ENCODE measurements at places on chromosomes 1 and 21.

- no peak for DNase-seq
Measured at GRCh38 chr1:180609643-180610555, 21.9 kb upstream of the XPR1 start.

GRCh38 chr1:162470216-162470615 is 27.4 kb upstream of the UHMK1 start:
- DNase-seq, result no peak

DNA sequence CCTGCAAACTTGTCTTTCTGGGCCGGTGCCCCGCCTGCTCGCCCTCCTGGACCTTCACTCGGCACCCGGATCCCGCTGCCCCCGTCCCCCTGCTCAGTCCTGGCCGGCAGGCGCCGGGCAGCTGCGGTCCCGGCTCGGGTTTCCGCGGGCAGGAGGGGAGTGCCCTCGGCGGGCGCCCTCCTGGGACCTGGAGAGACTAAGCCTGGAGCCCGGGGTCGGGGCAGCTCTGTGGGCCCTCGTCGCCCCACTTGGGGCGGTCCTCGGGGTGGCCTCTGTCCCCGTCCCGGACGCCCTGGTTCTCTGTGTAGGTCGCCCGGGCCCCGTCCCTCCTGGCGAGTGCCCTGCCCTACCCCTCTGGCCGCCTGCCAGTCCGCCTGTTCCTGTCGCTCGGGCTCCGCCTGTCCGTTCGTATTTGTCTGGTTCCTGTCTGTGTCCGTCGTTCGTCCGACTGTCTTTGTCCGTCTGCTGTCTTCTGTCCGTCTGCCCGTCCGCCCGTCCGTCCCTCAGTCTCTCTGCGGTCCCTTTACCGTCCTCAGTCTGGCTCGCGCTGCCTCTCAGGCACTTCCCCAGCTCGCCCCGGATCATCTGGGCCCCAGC is 490 bp downstream of the SERINC2 start:
- DNase-seq, result no peak

- no peak for DNase-seq
Measured at GRCh38 chr21:29257701-29258100, 41.0 kb upstream of the BACH1 start.

DNA sequence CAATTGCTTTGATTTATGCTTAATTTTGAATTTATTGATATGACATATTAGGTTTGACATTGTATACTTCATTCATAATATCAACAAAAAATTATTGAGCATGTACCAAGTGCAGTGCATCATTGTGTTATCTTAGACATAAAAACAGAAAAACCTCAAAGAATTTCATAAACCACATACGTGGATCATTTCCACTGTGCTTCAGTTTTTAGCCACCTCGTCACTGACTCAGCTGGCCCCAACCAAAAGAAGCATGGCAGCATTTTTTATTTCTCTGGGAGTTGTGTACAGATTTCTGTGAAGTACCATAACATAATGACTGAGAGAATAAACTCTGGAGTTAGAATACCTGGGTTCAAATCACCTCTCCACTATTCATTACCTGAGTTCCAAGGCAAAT is 95.6 kb upstream of the C1orf87 start:
- DNase-seq, result no peak

- no peak for DNase-seq
Measured at GRCh38 chr1:208682664-208683013, 438.5 kb upstream of the PLXNA2 start.

DNA sequence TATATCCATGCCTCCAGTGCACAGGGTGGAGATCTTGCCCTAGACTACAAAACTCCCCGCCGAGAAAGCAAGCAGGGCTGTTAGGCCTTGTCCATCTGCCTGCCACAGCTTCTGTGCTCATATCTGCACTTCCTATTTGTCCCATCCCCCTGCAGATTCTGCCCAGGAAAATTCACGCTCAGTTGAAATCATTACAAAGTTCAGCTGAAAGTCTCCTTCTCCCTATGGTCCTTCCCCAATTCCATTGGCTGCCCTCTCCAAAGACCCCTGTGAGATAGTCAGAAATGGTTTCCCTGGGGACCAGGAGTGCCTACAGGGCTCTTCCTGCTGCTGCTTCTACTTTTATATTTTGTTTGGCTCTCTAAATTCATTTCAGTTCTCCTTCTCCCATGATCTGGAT is 63.2 kb downstream of the DTL start:
- no peak for DNase-seq

- DNase-seq, result no peak
Measured at GRCh38 chr1:180842052-180842451, 70.6 kb upstream of the KIAA1614 start.

DNA sequence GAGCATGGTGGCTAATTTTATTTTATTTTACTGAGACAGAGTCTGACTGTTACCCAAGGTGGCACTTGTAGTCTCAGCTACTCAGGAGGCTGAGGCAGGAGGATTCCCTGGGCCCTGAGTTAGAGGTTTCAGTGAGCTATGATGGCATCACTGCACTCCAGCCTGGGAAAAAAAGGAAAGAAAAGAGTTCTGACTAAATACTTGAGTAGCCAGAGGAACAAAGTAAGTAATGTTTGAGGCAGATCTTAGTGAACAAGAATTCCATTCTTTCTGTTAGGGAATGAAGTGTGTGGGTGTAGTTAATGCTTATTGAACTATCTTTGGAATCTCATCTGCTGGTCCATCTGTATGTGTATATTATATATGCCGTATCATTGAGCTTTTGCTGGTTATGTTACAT is 13.1 kb upstream of the EVI5 start:
- DNase-seq, result no peak

- DNase-seq, result peak; percentile 43
Measured at GRCh38 chr1:84996846-84997666, at the start of gene MCOLN2. TSS of gene MCOLN2 (minus strand) at chr1:84997113. CDS start at chr1:84996872, 241 bp downstream.

GRCh38 chr1:98827041-98827440 is 165.5 kb downstream of the SNX7 start:
- no peak for DNase-seq

DNA sequence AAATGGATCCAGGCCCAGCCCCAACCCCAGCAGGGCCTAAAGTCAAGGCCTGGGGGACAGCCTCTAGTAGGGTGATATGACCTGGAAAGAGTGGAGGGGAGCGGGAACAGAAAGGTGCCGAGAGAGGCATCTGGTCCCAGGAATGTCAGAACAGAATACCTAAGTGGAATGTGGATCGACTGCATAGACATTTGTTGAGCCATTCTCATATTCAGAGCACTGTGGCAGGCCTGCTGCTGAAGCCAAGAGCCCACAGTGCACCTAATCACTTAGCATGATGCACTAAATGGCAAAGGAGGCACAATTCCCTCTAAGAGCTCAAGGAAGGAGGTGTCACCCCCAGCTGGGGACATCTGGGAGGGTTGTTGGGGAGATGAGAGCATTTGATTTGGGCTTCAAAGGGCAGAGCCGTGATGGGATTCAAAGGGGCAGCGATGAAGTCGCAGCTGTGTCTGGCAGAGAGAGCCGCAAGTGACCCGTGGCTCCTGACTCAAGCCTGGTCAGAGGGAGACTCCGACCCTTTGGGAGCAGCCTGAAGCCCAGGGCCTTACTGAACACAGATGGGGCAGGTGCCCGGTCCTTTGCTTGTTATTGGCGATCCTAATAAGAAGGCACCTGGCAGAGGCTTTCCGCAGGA is 8.6 kb upstream of the PKP1 start:
- no peak for DNase-seq

DNA sequence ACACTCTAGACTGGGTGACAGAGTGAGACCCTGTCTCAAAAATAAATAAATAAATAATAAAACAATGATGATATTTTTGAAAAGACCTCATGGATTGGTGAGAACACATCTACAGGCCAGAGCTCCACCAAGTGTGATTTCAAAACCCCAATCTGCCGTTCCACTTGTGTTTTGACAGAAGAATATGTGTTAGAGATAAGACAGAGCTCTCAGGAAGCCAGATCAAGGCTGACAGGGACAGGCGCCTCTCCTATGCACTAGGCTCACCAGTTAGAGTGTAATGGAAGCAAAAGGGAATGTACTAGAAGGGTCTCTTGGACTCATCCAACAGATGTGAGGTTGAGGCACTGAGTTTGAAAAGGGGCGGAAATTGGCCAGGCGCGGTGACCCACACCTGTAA is 110.7 kb upstream of the ERRFI1 start:
- DNase-seq, result no peak

GRCh38 chr21:39184050-39184980 is 1.1 kb upstream of the PSMG1 start:
- DNase-seq, result no peak

GRCh38 chr21:18155508-18156193 is 89.0 kb upstream of the CHODL start:
- no peak for DNase-seq

GRCh38 chr1:39204441-39205081 is at the start of gene MACF1:
TSS of gene MACF1 (plus strand) at chr1:39204695. CDS start at chr1:39205023, 328 bp downstream.
- DNase-seq, result no peak

DNA sequence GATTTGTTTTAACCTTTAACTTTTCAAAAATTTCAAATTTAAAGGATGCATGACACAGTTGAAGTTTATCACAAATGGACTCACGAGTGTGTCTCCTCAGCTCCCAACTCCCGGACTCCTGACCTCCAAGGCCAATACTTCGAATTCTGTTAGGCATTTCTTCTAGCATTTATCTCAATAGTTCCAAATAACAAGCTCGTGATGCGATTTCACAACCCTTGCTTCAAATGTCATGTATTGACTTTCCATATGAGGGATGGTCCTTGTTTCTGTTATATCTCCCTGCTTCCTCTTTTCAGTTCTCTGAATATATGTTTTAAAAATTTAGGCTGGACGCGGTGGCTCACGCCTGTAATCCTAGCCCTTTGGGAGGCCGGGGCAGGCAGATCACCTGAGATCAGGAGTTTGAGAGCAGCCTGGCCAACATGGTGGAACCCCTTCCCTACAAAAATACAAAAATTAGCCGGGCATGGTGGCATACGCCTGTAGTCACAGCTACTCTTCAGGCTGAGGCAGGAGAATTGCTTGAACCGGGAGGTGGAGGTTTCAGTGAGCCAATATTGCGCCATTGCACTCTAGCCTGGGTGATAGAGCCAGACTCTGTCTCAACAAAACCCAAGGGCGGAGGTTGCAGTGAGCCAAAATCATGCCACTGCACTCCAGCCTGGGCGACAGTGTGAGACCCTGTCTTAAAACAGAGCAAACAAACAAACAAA is 52.0 kb upstream of the TINAGL1 start:
- DNase-seq, result no peak

DNA sequence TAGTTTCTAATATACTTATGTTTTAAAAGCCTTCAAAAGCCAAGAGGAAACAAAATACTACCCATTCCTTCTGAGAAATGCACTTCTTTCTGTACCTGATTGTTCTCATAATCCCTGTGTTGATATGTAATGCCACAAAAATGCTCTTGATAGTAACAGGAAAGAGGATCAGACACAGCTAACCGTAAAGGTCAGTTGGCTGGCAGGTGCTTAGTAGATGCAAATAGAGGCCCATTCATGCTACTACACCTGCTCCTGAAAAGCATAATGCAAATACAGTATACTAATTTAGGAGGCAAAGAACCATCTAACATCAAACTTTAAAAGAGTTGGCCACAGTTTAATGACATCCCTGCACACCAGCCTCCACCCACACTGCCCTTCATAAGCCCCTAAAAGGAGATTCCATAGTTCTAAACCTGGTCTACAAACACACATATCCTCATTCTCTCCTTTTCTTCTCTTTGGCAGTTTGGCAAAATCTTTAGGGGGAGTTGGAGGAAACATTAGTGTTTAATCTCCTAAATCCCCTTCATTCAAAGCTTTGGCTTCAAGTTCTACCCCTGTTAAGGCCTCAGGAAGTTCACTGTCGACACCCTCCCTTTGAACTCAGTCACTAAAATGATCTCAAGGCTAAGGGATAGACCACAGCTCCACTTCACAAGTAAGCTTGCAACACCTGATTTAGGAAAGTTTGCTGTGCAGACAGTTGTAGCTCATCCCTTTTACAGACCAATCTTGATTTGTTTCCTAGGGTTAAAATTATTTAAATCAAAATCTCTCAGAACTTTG is 2.9 kb upstream of the CD46 start:
- no peak for DNase-seq

DNA sequence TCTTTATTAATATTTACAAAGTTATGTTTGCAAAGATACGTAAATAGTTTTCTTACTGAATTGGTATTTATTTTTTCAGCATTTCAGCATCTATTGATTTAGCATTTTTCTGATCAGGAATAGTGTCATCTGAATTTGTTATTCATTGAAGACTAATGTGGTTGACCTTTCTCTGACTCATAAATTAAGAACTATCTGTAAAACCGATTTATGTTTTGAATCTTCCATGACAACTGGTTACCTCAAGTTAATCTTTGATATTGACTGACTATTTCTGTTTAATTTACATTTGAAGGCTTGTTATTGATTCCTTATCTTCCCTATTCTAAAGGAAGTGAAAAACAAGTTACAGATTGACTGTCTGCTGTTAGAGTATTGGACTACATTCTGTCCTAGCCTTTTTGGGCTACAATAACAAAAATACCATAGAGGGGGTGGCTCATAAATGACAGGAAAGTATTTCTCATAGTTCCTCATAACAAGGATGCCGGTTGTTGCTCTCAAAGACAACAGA is 1131.4 kb downstream of the PLA2G4A start:
- DNase-seq, result no peak

GRCh38 chr21:29295066-29295650 is 3.6 kb upstream of the BACH1 start:
- DNase-seq, result no peak

GRCh38 chr1:182337736-182338571 is 53.6 kb downstream of the GLUL start:
- no peak for DNase-seq

DNA sequence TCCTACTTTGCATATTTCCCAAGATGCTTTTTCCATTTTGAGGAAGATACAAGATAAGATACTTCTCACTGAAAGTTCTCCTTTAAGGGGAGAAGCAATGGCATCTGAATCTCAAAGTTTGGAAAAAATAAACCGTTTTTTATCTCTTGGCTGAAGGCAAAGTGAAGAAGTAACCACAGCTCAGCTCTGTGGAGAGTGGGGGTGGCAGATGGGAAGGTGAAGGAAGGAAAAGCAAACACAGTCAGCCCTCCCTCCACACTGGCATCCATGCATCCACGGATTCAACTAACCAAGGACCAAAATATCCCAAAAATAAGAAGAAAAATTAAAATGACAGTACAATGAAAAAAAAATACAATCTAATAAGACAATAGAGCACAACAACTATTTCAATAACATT is 211.1 kb downstream of the RGS7 start:
- DNase-seq, result no peak

GRCh38 chr1:42851420-42851819 is 5.0 kb downstream of the ZNF691 start:
- DNase-seq, result no peak

- DNase-seq, result no peak
Measured at GRCh38 chr1:154094411-154094810, 60.5 kb downstream of the NUP210L start.

DNA sequence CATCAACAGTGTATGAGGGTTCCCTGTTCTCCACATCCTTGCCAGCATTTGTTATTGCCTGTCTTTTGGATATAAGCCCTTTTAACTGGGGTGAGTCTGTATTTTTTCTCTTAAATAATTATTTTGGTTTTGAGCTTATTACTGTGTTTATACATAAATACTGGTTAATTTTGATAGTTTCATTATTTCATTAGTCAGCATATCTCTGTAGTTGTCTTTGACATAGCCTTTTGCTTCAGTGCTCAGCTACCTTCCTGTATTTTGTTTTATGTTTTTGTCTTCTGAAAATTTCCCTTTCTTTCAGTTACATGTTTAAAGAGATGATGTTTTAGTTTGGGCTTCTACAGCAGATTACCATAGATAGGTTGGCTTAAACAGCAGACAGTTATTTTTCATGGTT is 138.1 kb downstream of the XPR1 start:
- no peak for DNase-seq
